ENCODE measurements at places on chromosomes 6 and 20.

DNA sequence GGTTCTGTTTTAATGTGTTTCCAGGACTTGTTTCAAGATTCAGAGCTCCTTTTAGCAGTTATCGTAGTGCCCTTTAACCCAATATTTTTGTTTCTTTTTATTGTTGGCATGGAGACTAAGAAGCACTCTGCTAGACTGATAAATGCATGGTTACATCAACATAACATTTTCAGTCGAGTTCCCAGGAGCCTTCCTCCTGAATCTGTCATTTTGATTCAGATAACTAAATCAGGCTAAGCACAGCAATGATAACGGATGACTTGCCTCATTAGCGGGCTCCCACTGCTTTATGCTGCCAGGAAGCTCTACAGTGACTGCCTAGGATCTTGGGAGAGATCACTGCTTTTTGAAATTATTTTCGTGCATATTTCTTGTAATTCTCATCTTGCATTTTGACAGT, 772.8 kb upstream of the GJE1 start:
- DNase-seq: no peak

- DNase-seq: no peak
These were observed 105.6 kb downstream of the FOXC1 start for GRCh38 chr6:1715336-1715735.

- no peak for DNase-seq
These were observed 33.8 kb upstream of the FAM135A start for GRCh38 chr6:70379473-70380013.

DNA sequence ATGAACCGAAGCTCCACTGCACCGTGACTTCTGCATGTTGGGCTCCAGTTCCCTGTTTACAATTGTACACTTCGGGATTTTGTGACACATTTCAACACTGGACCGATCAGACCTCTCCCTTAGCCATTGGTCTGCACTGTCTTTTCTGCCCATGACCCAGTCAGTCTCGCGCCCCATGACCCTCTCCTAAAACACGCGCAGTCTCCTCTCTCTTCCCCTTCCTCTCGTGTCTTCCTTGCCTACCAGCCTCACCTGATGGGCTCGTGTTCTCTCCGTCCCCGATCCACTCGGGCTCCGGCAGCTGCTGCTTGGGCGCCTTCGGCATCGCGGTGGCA, 535 bp upstream of the ABCF1 start:
- DNase-seq: no peak

DNA sequence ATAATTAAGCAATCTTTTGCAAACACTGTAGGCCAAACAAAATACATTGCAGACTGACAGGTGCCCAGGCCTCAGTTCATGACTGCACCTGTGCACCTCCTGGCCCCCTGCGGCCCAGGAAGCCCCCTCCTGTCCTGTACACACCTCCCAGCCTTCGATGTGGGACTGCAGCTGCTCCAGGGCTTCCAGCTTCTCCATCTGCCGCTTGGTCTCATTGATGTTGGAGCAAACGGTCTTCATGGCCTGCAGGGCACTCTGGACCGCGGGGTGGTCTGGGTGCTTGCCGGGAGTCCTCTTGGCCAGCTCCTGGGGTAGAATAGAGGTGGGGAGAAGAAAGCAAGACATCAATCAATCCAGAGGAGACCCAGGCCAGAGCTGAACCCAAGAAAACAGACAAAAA, 119.7 kb downstream of the PREX1 start:
- no peak for DNase-seq

GRCh38 chr6:54310377-54311152, 2.3 kb downstream of the TINAG start:
- no peak for DNase-seq

GRCh38 chr6:64520050-64520449, 884.4 kb downstream of the PHF3 start:
- no peak for DNase-seq

GRCh38 chr6:147711476-147711875, 203.0 kb downstream of the SAMD5 start:
- no peak for DNase-seq

GRCh38 chr20:17909869-17910321, 58.7 kb downstream of the SNX5 start:
- DNase-seq: no peak

DNA sequence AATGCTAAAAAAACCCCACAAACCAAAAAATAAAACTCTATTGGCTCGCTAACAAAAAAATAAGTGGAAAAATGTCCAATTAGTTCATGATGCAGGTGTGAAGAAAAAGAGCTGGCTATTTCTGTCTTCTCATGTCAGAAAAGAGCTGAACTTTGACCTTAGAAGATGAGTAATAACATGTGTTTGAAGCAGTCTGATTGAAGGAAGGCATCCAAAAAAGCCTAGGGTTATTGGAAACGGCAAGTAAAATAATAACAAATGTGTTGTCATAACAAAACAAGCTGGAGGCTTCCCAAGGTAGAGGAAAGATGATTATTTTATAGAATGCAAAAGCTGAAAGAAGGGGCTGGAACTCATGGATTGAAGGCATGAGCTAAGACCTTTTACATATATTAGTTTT, 94.4 kb upstream of the FAM184A start:
- DNase-seq: no peak

DNA sequence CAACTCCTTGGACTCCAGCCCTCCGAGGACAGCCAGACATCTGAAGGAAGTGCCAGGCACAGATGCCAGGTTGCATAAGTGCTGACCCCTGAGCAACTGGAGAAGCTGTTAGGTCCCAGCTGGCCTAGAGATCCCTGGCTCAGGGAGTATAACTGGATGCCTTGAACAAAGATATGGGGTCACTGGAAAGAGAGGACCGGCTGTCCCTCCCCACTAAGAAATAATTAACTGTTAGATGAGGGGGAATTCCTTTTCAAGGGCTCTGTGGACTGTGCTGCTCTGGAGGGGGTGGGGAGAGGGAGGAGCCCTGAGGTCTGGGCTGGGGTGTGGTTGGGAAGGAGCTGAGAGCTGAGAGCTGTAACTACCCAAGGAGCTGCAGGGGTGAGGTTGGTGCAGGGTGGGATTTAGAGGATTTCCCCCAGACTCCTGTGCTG, 39.6 kb downstream of the HLA-F start:
- no peak for DNase-seq

- no peak for DNase-seq
These were observed 98.9 kb downstream of the TBC1D7 start for GRCh38 chr6:13229205-13230085.

- DNase-seq: no peak
These were observed 91.9 kb upstream of the FOXP4 start for GRCh38 chr6:41454189-41454789.

- no peak for DNase-seq
These were observed 195.3 kb downstream of the KCNQ5 start for GRCh38 chr6:72817208-72817607.

GRCh38 chr6:152223636-152224035, 413.5 kb downstream of the SYNE1 start:
- no peak for DNase-seq

DNA sequence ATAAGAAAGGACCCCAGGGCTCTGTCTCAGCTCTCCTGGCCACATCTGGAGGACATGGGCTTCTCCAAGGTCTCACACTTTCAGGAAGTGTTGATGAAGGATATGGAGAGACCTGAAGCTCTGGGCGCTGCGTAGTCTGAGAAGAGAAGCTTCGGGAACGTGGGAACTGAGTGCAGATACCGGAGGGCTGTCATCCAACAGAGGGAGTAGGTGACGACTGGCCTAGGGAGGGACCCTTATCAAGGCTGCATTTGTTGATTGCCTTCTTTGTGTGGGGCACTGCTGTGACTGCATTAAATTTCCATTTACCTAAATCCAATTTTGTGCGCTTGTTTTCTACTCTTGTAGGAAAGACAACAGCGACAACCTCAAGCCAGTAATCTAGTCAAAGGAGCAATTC, 63.4 kb downstream of the PLG start:
- DNase-seq: no peak

DNA sequence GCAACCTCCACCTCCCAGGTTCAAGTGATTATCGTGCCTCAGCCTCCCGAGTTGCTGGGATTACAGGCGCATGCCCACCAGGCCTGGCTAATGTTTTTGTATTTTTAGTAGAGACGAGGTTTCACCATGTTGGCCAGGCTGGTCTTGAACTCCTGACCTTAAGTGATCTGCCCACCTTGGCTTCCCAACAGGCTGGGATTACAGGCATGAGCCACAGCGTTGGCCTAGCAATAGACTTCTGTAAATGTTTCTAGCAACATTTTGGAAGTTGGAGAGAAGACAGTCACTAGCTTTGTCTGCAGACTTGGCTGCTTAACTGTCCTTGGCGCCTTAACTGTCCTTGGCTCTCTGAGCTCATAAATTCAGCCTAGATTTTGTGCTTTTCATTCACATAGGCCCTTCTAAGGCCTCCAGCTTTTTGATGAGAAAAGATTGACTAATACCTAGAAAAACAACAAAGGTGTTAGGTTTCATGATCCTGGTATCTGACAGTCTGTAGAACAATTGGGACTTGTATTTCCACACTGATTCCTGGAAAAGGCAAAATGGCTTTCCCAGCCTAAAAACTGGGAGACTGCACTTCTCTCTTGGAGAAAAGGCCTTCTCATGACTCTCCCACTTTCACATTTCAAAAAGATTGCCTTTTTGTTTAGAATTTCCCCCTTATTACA, 49.7 kb downstream of the OR2B2 start:
- DNase-seq: no peak

DNA sequence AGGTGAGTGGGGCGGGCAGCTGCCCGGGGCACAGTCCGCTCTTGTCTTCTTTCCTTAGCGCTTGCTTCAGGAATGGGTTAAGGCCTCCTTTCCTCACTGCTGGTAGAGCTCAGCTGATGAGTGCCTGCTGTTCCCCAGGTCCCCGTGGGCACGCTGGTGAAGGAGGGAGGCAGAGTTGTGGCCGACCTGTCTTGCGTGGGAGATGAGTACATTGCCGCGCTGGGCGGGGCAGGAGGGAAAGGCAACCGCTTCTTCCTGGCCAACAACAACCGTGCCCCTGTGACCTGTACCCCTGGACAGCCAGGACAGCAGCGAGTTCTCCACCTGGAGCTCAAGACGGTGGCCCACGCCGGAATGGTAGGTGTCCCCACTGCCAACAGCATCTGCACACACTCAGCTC, 15.7 kb downstream of the MTG2 start:
- no peak for DNase-seq

DNA sequence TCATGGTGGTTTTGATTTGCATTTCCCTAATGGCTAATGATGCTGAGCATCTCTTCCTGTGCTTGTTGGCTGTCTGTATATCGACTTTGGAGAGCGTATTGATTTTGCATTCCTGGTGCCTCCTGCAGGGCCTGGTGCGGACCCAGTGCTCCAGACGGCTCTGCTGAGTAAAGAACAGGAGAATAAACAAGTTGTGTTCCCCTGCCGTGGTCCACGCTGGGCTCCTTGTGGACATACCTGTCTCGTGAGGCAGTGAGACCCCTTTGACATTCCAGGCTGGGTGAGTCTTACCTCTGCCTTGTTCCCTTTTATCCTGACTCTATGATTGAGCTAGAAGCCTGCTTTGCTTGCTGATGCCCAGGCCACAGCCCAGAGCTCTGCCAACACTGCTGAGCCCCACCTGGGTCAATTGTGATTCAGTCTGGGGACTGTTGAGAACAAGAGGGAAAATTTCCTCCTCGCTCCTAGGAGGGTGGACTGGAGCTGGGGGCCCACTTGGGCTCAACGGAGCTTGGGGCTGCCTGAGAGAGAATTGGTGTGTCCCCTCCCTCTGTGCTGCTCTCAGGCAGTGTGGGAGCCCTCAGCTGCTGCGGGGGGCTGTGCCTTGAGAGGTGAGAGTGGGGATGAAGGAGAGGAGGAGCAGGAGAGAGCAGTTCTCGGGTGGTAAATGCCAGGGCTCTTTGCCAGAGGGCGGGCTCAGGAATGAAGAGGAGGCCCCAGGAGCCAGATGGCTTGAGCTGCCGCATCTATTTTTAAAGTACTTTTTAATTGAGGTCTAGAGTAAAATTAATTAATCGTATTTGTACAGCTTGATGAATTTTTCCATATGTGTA, 43.7 kb upstream of the PMEPA1 start:
- no peak for DNase-seq

- DNase-seq: no peak
These were observed 212.5 kb downstream of the FOXA2 start for GRCh38 chr20:22371843-22372242.

GRCh38 chr20:58803533-58803932, 47.2 kb downstream of the GNAS-AS1 start:
- DNase-seq: no peak

DNA sequence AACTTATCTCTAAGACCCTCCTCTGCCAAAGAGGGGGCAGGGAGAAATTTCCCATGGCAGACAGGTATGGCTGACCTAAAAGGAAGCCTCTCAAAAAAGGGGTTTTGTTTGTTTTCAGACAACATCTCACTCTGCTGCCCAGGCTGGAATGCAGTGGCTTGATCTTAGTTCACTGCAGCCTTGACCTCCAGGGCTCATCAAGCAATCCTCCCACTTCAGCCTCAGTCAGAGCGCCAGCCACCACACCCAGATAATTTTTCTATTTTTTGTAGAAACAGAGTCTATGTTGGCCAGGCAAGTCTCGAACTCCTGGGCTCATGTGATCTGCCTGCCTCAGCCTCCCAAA, 3.8 kb downstream of the EZR start:
- DNase-seq: no peak

All from stimulated activated CD8-positive, alpha-beta memory T cell treated with anti-CD3 and anti-CD28 coated beads, Interleukin-4, amount 100 ng/mL, for 1 hour (primary cell).